Thoracic aorta endothelial cell (primary cell): ENCODE measurements at places on chromosomes 2 and 18. TPM values are rescaled to one million over a fixed set of nuclear protein-coding genes. Genes with fewer than 3 reads are reported as not detected.

HNRNPA3 gene
- 112 and 122 TPM in 2 replicates for total RNA-seq

CRYGB gene
- total RNA-seq, result not detected in 2 replicates

CELF4 gene
- not detected in 2 replicates for total RNA-seq

TRABD2A gene
- total RNA-seq, result 0.66 and 5.1 TPM in 2 replicates

MRPS9 gene
- total RNA-seq, result 27.9 and 30.2 TPM in 2 replicates

POTEF gene
- 0.13 TPM in 1 of 2 replicates, not detected in the other for total RNA-seq

OR6B2 gene
- not detected in 2 replicates for total RNA-seq

CGREF1 gene
- 1.3 and 3.0 TPM in 2 replicates for total RNA-seq

SP3 gene
- 91.1 and 100 TPM in 2 replicates for total RNA-seq

REG1A gene
- total RNA-seq, result not detected in 2 replicates

CRYBA2 gene
- not detected in 2 replicates for total RNA-seq

GAL3ST2 gene
- not detected in 2 replicates for total RNA-seq

ITGAV gene
- 235 and 337 TPM in 2 replicates for total RNA-seq

TCF23 gene
- total RNA-seq, result not detected in 2 replicates

AGXT gene
- total RNA-seq, result not detected in 2 replicates

LBX2 gene
- total RNA-seq, result 3.2 and 3.5 TPM in 2 replicates

RESP18 gene
- total RNA-seq, result not detected in 2 replicates

NT5DC4 gene
- not detected in 2 replicates for total RNA-seq

PPP1R1C gene
- total RNA-seq, result 0.43 and 0.53 TPM in 2 replicates

CCDC141 gene
- total RNA-seq, result 0.13 TPM in 1 of 2 replicates, not detected in the other

MAB21L4 gene
- total RNA-seq, result under 0.01 TPM in 1 of 2 replicates, not detected in the other

TTN gene
- 1.9 and 3.2 TPM in 2 replicates for total RNA-seq

OTOS gene
- total RNA-seq, result not detected in 2 replicates

KCNG2 gene
- total RNA-seq, result not detected in 2 replicates

ITGA6 gene
- 350 and 584 TPM in 2 replicates for total RNA-seq

SRD5A2 gene
- total RNA-seq, result under 0.01 TPM in 1 of 2 replicates, not detected in the other

RUFY4 gene
- not detected in 2 replicates for total RNA-seq

ARHGAP15 gene
- not detected in 2 replicates for total RNA-seq

COL6A3 gene
- total RNA-seq, result 0.72 and 1.7 TPM in 2 replicates

CCDC85A gene
- total RNA-seq, result 10.6 and 15.4 TPM in 2 replicates

CXCR2 gene
- total RNA-seq, result not detected in 2 replicates

PARD3B gene
- 18.4 and 19.0 TPM in 2 replicates for total RNA-seq

ICOS gene
- not detected in 2 replicates for total RNA-seq

PLCL1 gene
- total RNA-seq, result 9.6 and 9.7 TPM in 2 replicates

GALR1 gene
- total RNA-seq, result not detected in 2 replicates

RPS27A gene
- total RNA-seq, result 1,243 and 1,329 TPM in 2 replicates

STARD6 gene
- not detected in 2 replicates for total RNA-seq

AQP12A gene
- not detected in 2 replicates for total RNA-seq

PSTPIP2 gene
- 4.7 and 12.9 TPM in 2 replicates for total RNA-seq

UGGT1 gene
- 120 and 124 TPM in 2 replicates for total RNA-seq
